ENCODE measurements at places on chromosomes 1 and 21. TPM values are rescaled to one million over a fixed set of nuclear protein-coding genes. Genes with fewer than 3 reads are reported as not detected.

DNA sequence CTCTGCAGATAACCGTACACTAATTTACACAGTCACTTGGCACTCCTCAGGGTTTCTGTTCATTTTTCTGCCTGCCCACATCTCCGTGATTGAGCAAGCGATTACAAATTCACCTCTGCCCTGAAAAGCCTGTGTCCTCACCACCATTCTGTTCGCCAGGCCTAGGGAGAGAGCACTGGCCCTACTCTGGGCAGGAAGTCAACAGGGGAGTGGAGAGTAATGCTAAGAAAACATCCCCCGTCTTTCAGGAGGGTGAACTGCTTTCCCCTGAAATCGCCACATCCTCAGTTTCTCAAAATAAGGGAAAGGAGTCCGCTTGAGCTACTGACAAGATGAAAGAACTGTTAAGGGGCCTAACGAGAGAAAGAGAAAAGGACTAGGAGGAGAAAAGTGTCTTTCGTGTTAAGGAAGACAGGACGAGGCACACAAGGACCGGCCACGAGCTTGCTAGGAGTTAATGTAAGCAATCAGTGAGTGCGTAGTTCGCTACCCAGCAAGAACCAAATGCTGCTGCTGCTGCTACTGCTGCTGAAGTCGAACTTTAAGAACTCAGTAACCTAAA, 632 bp downstream of the PEX19 start:
- DNase-seq: no peak

The LMX1A gene
- total RNA-seq: 13.5 TPM

DNA sequence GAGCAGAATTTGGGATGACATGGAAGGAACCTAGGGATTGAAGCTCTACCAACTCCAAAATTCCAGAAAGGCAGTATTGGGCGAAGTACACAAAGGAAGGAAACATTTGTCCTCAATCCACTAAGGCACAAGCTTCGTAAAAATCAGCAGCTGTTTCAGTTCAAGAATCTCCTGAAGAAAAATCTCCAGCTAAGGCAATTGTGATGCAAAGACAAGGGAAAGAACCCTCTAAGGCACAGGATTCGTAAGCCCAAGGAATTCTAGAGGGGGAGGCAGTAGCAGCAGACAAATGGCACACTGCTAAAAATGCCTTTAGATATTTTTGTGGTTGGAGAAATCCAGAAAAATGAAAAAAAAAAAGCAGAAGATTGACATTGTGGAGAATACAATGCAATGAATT, 64.5 kb upstream of the PLPPR5 start:
- DNase-seq: no peak

- no peak for DNase-seq
Observed at GRCh38 chr1:56816909-56817308, 2.3 kb downstream of the FYB2 start.

GRCh38 chr1:151715726-151716404, 738 bp downstream of the CELF3 start:
- no peak for DNase-seq

- no peak for DNase-seq
Observed at GRCh38 chr1:204780630-204781029, 90.0 kb upstream of the NFASC start.

The LRRN2 gene
- 3.4 TPM for total RNA-seq

The TFF3 gene
- total RNA-seq: 31.5 TPM

The STXBP3 gene
- total RNA-seq: 48.4 TPM
